ENCODE measurements at places on chromosomes 13 and 19. TPM values are rescaled to one million over a fixed set of nuclear protein-coding genes. Genes with fewer than 3 reads are reported as not detected.

The ZNF665 gene
- total RNA-seq = 4.3 TPM

The GDF15 gene
- 2.2 TPM for total RNA-seq

- H3K27ac ChIP-seq = no peak overlapping the region
- H3K4me3 ChIP-seq = no peak overlapping the region
- no peaks in the 10 kb centered on the region for H3K27me3 ChIP-seq
- no peak for DNase-seq
- H3K36me3 ChIP-seq = no peaks in the 10 kb centered on the region
- no peaks in the 10 kb centered on the region for H3K4me1 ChIP-seq
These were observed 12.1 kb downstream of the SERTM1 start for GRCh38 chr13:36685927-36686326.

The RGL3 gene
- 131 TPM for total RNA-seq

DNA sequence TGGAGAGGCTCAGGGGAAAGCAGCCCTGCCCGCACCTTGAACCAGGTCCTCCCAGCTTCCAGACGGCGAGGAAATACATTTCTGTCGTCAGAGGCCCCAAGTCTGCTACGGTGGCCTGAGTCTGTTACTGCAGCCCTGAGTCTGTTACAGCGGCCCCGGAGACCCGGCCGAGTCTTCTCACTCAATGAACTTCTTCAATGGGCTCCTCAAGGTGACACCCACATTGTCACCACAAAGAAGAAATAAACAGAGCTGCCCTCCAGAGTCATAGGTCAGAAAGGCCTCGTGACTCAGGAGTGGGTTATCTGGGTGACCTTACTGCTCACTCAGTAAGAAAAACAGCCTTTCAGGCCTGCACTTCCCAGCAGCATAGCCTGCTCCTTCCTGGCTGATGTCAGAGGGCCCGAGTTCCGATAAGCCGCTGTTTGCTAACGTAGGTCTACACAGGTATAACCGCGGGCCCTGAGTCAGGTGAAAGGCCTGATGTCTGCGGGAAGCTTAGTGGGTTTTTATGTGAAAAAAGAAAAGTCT lies 66.9 kb upstream of the TM9SF2 start:
- peak; percentile 81 for DNase-seq
- H3K36me3 ChIP-seq = no peaks in the 10 kb centered on the region
- peaks cover 9% of the 10 kb centered on the region for H3K4me1 ChIP-seq
- H3K4me3 ChIP-seq = no peak overlapping the region

The MYCBP2 gene
- 28.7 TPM for total RNA-seq

- H3K36me3 ChIP-seq = no peaks in the 10 kb centered on the region
- peak overlapping the region; percentile 83 for H3K4me3 ChIP-seq
- peak overlapping the region; percentile 62 for H3K27ac ChIP-seq
- no peaks in the 10 kb centered on the region for H3K4me1 ChIP-seq
- peaks cover 39% of the 10 kb centered on the region for H3K27me3 ChIP-seq
- DNase-seq = peak; percentile 90
These were observed 8.3 kb downstream of the TNFRSF19 start for GRCh38 chr13:23578411-23579071.

DNA sequence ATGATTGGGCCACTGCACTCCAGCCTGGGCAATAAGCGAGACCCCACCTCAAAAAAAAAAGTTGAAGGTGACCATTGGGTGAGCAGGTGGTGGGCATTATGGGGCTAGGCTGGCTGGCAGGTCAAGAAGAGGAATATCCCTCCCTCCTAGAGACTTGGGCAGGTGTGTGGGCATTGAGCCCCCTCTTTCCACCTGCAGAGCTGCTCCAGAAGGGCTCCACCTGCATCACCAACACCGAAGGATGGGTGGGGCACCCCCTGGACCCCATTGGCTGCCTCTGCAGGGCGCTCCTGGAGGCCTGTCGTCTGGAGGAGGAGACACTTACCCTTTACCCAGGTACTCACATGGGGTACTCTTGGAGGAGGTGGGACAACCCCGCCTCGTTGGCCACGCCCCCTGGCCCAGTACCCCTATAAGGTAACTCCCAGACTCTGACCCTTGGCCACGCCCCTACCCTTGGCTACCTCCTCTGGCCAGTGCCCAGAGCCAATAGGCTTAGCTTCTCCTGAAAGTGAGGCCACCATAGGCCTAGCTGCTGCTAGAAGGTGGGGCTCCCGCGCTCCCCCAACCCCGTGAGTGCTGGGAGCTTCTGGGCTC lies 21.9 kb downstream of the ZSWIM4 start:
- H3K36me3 ChIP-seq = peaks cover 32% of the 10 kb centered on the region
- H3K27ac ChIP-seq = no peak overlapping the region

The MAB21L1 gene
- total RNA-seq = 0.19 TPM

- no peak overlapping the region for H3K27ac ChIP-seq
- no peaks in the 10 kb centered on the region for H3K36me3 ChIP-seq
- DNase-seq = no peak
- H3K4me3 ChIP-seq = no peak overlapping the region
- H3K27me3 ChIP-seq = no peaks in the 10 kb centered on the region
- H3K4me1 ChIP-seq = no peaks in the 10 kb centered on the region
These were observed 202.8 kb downstream of the MTUS2 start for GRCh38 chr13:29022968-29023367.

The CLDND2 gene
- 1.1 TPM for total RNA-seq

GRCh38 chr19:45186509-45187334 lies 8.1 kb downstream of the BLOC1S3 start:
- no peak overlapping the region for H3K4me3 ChIP-seq
- peaks cover under 1% of the 10 kb centered on the region for H3K36me3 ChIP-seq
- no peak for DNase-seq
- peaks cover 3% of the 10 kb centered on the region for H3K4me1 ChIP-seq
- H3K27me3 ChIP-seq = no peaks in the 10 kb centered on the region

- H3K4me3 ChIP-seq = no peak overlapping the region
- no peak overlapping the region for H3K27ac ChIP-seq
These were observed 30.2 kb upstream of the CEBPG start for GRCh38 chr19:33343301-33343700.

The GNG8 gene
- total RNA-seq = not detected

GRCh38 chr19:49554701-49555181 lies 25.6 kb downstream of the NOSIP start:
- peaks cover 42% of the 10 kb centered on the region for H3K36me3 ChIP-seq
- DNase-seq = no peak
- no peak overlapping the region for H3K4me3 ChIP-seq

The CERS4 gene
- 105 TPM for total RNA-seq

DNA sequence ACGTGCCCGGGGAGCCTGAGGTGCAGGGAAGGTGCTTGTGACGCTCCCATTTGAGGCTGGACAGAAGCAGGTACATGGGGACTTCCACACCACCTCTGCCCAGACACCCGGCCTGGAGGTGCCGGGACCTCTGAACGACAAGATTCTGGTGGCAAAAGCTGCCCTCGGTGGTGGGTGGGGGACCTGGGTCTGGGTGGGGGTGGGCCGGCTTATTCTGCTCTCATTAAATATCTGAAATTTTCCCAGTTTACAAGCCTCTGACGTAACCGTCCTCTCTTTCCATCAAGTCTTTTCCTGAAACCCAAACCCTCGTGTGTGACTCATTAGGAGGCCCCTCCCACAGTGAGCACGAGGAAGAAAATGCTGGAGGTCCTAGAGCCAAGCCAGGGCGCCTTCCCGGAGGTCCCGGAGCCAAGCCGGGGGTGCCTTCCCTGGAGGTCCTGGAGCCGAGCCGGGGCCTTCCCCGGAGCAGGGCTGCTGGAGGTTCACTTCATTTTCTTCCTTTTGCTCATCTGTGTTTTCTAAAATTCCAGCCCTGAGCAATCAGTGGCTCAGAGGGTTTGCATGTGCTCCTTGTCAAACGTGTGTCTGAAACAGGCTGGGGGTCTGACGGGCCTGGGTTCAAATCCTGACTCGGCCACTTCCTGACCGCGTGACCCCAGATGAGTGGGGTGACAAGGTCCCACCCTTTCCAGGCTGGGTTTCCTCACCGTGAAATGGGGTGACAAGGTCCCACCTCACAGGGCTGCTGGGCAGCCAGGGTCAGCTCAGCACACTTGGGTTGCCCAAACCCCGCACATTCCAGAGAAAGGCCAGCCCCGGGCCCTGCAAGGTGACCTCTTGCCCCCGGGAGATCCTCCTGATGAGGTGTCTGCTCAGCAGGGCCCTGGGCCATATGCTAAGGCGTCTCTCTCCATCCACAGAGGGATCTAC lies 10.0 kb downstream of the CFD start:
- DNase-seq = peak; percentile 50
- H3K4me1 ChIP-seq = no peaks in the 10 kb centered on the region
- no peak overlapping the region for H3K27ac ChIP-seq
- no peaks in the 10 kb centered on the region for H3K27me3 ChIP-seq
- peaks cover 26% of the 10 kb centered on the region for H3K36me3 ChIP-seq

DNA sequence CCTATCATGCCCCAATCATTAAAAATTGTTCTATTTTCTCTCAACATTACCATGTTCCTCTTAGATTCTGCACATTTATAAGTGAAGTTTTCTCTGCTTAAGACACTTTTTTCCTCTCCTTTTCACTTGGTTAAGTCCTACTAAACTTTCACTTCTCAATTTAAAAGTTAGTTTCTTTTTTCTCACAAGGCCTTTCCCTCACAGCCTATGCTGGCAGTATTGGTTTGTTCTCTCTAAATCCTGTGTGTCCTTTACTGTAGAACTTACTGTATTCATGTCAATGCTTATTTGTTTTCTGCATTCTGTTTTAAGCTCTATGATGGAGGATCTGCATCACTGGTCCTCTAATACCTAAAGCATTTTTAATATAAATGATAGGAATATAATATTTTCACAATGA lies 2816.6 kb downstream of the PCDH9 start:
- H3K36me3 ChIP-seq = no peaks in the 10 kb centered on the region
- no peaks in the 10 kb centered on the region for H3K27me3 ChIP-seq
- no peaks in the 10 kb centered on the region for H3K4me1 ChIP-seq
- H3K27ac ChIP-seq = no peak overlapping the region
- no peak overlapping the region for H3K4me3 ChIP-seq
- DNase-seq = no peak

DNA sequence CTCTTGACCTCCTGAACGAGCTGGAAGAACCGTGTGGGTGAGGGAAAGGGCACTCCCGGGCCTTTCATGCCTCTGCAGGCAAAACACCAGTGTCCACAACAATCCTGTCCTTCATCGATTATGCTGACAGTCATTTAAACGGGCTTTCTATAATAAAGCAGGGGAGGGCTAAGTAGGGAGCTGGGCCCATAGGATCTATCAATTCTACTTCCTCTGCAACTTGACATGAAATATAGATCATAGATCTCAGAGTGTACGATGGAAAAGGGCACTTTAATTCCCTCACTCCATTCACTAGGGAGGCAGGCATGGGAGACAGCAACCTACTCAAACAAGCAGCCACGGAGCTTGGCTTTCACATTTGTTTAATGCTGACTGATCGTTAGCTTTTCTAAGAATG lies 55.8 kb upstream of the WASF3 start:
- no peak for DNase-seq
- no peak overlapping the region for H3K4me3 ChIP-seq
- H3K4me1 ChIP-seq = no peaks in the 10 kb centered on the region
- no peaks in the 10 kb centered on the region for H3K27me3 ChIP-seq
- no peak overlapping the region for H3K27ac ChIP-seq
- H3K36me3 ChIP-seq = no peaks in the 10 kb centered on the region

DNA sequence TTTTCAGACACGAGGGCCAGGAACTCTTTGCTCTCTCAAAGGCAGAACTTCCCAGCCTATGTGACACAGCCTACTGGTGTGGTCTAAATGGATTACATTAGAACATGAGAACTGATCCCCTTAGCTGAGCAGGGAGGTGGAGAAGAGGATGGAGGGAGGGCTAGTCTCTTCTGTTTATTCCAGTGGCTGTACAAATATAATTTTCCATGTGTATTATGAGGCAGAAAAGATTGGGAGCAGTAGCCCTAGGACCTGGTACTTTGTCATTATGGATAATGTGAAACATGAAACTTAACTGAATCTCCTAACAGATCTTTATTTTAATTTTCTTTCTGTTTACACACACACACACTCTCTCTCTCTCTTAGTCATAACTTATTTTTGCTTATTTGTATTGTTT lies 82.1 kb downstream of the WDFY2 start:
- H3K36me3 ChIP-seq = peaks cover 7% of the 10 kb centered on the region
- no peak overlapping the region for H3K27ac ChIP-seq
- no peaks in the 10 kb centered on the region for H3K4me1 ChIP-seq
- DNase-seq = no peak
- H3K4me3 ChIP-seq = no peak overlapping the region

The CDX2 gene
- total RNA-seq = not detected

- peak within 1 kb of the TSS; percentile 71 for H3K4me3 ChIP-seq
- H3K4me1 ChIP-seq = no peaks in the 10 kb centered on the region
- H3K27ac ChIP-seq = no peak within 1 kb of the TSS
- no peaks in the 10 kb centered on the region for H3K36me3 ChIP-seq
- DNase-seq = peak; percentile 84
These were observed at the start of gene NRTN for GRCh38 chr19:5804516-5805461. TSS of gene NRTN (plus strand) at chr19:5805067. CDS start at chr19:5824166, 19,099 bp downstream.

DNA sequence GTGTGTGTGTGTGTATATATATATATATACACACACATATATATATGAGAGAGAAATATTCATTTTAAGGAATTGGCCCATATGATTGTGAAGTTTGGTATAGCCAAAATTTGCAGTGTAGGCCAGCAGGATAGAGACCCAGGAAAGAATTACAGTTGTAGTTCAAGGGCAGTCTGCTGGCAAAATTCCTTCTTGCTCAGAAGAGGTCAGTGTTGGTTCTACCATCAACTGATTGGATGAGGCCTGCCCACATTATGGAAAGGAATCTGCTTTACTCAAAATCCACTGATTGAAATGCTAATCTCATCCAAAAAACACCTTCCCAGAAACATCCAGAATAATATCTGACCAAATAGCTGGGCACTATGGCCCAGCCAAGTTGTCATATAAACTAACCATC lies 24.0 kb downstream of the RNF6 start:
- no peaks in the 10 kb centered on the region for H3K4me1 ChIP-seq
- no peaks in the 10 kb centered on the region for H3K27me3 ChIP-seq
- no peak overlapping the region for H3K4me3 ChIP-seq
- DNase-seq = no peak
- H3K27ac ChIP-seq = no peak overlapping the region
- no peaks in the 10 kb centered on the region for H3K36me3 ChIP-seq

- no peaks in the 10 kb centered on the region for H3K4me1 ChIP-seq
- H3K36me3 ChIP-seq = peaks cover 5% of the 10 kb centered on the region
- H3K27ac ChIP-seq = no peak overlapping the region
These were observed 21.8 kb upstream of the KBTBD7 start for GRCh38 chr13:41216160-41216559.

DNA sequence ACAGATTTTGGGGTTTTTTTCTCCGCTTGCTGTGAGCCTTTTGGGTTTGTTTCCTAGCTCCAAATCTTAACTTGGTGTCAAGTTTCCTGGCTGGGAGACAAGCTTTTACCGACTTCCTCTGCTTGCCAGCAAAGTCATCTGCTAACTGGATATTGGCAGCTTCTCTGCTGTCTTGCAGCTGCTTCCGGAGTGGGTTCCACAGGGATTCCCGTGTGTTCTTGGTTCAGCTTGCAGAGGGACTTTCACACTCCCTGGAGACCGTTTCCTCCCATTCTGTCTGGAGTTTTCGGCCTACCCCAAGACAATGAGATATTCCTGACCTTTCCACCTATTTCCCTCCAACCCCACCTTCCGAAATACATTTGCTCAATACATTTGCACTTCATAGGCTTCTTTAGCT lies 2.2 kb upstream of the COLGALT1 start:
- no peak overlapping the region for H3K27ac ChIP-seq
- no peak overlapping the region for H3K4me3 ChIP-seq
- peaks cover 3% of the 10 kb centered on the region for H3K36me3 ChIP-seq

GRCh38 chr13:95174517-95174916 lies 126.7 kb downstream of the ABCC4 start:
- H3K27me3 ChIP-seq = no peaks in the 10 kb centered on the region
- peaks cover 4% of the 10 kb centered on the region for H3K4me1 ChIP-seq
- no peak overlapping the region for H3K4me3 ChIP-seq
- H3K36me3 ChIP-seq = peaks cover 83% of the 10 kb centered on the region
- DNase-seq = no peak
- no peak overlapping the region for H3K27ac ChIP-seq

The ZNF730 gene
- 84.7 TPM for total RNA-seq
